ENCODE measurements at places on chromosomes 1 and 21.

DNA sequence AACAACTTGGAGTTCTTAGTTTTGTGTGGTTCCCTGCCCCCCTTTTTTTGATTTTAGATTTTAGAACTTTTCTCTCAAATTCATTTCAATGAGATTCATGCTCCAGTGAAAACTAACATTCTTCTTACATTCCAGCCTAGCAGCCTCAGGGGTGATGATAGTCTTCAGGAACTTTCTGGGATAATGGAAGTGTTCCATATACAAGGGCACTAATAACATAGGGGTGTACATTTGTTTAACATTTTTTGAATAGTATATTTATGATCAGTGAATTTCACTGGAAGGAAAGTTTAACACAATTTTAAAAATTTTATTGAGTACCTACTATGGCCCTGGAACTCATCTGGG is 61.4 kb upstream of the ZNF648 start:
- DNase-seq: peak; percentile 7

- DNase-seq: no peak
These were observed 109.2 kb upstream of the NR5A2 start for GRCh38 chr1:199918196-199918769.

GRCh38 chr1:48216313-48216712 is 6.2 kb upstream of the SLC5A9 start:
- DNase-seq: no peak

DNA sequence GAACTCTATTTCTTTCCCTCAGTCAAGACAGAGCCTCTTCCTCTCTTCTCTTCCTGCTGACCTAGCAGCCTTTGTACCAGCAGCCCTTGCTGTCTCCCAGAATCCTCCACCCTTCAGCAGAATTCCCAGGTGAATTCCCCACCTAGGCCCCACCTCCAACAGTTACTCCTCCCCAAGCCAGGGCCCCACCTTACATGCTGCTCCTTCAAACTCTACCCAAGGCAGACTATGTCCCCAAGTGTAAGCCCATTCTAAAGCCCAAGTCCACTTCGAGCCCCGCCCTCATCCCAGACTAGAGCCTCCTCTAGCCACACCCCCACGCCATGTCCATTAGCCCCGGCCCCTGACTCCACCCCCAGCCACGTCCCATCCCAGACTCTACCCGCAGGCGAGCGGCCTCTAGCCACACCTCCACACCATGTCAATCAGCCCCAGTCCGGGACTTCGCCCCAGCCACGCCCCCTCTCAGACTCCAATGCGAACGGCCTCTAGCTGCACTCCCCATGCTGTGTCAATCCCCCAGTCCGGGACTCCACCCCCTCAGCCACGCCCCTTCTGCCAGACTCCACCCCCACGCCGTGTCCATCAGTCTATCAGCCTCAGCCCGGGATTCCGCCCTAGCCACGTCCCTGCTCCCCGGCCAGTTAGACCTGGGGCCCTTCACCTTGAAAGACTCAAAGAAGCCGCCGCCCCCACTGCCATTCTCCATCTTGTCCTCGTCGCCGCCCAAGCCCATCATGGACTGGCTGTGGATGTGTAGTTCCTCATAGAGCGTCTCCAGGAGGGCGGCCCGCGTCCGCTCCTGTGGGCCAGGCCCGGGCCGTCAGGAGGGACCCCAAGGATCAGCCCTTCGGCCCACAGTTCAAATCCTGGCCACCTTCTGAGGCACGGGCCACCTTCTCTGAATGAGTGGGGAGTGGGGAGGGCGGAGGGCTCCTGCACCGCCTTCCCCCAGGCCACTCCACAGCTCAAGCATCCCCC is 61.3 kb downstream of the RAP1GAP start:
- peak; percentile 57 for DNase-seq

GRCh38 chr1:232765542-232765941 is 39.7 kb upstream of the MAP10 start:
- no peak for DNase-seq

DNA sequence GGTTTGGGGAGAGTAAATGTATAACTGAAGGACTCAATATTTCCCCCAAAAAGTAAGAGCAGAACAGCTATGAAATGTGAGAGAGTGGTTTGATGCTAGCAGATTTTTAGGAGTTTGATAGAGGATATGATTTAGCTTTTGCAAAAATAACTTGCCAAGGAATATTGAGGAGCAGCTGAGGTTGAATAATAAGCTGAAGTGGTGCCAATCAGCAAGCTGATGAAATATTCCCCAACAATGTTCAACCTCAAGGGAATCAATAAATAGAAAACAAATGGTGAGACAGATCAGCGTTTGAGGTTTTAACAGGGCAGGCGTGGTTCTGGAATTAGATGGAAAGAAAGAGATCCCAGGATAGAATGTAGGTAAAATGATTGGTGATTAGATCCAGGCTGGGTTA is 413.4 kb upstream of the ADAMTS5 start:
- peak; percentile 7 for DNase-seq

DNA sequence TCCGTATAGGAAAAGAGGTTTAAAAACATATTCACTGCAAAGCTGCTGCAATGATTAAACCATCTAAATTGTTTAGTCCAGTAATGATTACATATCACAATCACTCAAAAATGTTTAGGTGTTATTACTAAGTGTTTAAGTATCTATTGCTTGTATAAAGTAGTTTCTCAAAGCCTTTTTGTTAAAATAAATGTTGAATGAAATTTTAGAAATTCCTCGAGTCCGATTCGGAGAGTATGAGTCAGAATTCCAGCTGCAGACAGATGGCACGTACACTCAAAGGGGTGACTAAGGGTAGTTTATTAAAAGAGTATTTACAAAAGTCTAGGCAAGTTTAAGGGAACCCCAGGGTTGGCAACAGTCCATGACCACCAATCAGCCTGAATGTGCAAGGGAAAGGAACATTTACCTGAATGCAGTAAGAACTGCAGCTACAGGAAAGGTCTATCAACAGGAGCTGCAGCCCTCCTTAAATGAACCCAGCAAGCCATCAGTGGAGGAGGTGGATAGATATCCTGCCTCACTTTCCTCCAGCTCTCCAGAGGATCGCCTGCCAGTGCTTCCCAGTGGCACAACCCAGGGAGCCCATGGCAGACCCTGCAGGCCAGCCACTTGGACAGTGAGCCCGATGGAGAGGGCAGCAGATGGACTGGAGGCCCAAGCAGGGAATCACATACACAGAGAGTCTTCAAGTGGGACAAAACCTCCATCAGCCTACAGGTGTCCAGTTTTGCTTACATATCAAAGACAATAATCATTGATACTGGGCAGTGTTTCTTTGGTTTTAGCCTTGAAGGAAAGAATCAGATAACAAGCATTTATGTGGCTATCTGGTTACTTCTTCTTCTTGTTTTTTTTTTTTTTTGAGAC is 92.1 kb upstream of the SLC44A3 start:
- DNase-seq: peak; percentile 95
